ENCODE measurements at places on chromosomes 7 and 10.

DNA sequence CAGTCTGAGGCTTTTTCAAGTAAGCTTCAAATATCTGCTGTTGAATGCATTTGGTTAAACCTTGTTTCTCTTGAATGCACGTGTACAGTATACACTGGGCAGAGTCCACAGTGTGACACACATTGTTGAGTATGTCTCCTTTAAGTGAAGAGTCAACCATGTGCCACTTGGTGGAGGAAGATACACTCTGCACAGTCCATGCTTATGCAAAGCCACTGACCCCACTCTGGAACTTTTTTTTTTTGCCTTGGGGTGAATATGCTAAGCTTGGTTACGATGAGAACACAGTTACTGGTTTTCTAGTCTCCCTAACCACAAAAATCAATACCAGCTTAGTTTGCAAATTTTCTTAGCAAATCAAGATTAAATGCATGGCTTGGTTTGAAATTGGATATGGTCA, 186.8 kb upstream of the VIPR2 start:
- no peak for DNase-seq

DNA sequence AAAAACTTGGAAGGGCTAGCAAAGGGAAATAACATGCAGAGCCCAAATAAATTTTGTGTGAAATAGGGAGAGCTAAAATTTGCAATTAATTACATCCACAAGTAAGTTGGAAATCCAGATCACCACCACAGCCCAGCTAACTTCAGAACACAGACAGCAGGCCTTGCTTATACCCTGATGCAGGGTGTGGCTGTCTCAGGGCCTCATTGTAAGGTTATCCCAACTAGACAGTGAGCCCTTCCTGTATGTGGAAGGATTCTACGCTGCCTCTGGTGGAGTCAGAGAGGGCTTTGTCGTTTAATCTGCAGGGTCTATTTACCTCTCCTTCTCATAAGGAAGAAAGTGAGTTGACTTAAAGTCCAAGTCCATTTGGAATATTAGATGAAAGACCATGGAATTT, 181.0 kb upstream of the TCF7L2 start:
- no peak for DNase-seq

DNA sequence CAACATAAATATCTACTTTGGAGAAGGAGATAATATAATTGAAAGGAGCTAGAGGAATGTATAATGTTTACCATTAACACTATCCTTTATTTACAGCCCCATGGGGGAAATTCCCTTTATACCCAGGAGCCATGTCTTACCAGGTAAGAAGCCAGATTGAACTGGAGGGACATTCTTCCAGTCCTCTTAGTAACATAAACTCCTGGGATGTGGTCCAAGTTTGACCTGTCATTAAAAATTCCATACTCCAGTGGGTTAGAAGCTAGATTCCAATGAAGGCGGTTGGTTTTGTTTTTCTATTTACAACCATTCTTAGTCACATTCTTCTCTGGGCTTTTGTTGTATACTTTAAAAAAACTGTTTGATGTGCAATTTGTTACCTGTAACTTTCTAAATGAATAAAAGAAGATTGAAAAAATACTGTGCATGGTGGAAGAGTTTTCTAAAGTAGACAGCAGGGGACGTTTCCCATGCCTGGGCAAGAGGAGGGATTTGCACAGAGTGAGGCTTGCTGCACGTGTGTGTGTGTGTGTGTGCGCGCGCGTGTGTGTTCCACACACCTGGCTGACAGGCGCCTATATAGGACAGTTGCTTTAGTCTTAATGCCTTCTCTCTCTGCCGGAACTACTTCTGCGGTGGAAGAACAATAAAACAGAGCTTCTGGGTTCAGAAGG, 2.0 kb downstream of the PLCE1 start:
- DNase-seq, result no peak

DNA sequence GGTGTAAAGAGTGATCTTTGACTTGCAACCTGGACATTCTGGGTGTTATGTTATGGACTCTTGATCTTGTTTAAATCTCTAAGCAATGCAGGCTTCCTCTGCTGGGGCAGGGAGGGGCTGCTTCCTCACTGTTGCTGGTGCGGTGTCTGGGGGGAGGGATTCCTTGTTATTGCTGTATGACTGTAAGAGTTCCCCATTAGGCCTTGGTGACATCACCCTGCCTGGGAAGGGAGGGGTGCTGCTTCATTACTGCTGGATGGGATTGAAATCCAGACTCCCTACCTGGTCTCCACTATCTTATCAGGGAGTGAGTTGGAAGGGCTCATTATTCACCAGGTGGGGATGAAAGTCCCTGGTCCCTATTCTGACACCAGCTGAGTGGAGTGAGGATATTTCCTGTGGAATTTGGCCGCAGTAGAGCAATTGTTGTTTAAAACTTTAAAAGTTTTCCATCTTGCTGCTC, 8.8 kb downstream of the OGDH start:
- peak; percentile 81 for DNase-seq

- DNase-seq, result no peak
These were observed 22.4 kb downstream of the DNAJC12 start for GRCh38 chr10:67815571-67816059.

DNA sequence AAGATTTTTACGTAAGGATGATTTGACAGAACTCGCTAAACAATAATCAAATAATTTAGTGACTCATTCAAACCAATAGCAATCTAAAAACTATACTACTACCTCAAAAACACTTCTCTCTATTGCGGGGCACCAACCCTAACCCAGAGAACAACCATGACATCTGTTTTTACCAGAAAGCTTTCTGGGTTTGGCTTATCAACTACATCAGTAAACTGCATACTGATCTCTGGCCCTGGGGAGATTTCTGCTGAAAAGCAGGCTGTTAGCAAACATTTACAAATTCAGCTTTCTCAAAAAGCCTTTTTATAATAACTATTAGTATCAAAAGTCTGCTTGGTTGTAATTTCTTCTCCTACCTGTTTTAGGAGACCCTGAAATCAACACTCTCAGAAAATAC, 144.5 kb upstream of the ZWINT start:
- no peak for DNase-seq

DNA sequence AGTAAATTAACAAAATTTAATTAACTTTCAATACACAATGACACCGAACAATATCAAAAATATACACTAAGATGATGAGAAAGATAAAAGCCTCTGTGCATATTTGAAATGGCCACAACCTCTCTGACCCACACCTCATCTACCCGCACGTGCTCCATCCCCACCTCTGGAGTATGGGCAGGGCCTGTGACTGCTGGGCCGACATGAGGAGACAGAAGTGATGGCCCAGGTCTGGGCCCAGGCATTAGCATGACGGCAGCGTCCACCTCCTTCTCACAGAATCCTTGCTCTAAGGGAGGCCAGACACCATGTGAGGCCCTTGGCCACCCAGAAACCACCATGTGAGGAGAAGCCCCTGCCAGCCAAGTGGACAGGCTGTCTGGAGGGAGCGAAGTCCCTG, 122.1 kb upstream of the RNF32 start:
- DNase-seq, result no peak

DNA sequence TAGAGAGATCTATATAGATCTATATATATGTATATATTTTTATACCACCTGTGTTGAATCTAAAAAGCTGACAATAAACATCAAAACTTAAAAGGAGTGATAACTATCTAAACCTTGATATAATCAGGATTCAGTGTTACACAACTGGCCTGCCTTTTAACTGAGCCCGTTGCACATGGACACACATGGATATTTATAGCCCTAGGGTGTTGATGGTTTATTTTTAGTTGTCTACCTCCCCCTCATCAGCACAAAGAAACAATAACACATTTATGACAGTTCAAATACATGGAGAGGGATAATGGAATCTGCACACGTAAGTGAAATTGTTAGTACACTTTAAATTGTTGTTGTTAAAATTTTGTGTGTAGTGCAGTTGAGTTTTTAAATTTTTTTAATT, 336.9 kb downstream of the ZNF248 start:
- no peak for DNase-seq

DNA sequence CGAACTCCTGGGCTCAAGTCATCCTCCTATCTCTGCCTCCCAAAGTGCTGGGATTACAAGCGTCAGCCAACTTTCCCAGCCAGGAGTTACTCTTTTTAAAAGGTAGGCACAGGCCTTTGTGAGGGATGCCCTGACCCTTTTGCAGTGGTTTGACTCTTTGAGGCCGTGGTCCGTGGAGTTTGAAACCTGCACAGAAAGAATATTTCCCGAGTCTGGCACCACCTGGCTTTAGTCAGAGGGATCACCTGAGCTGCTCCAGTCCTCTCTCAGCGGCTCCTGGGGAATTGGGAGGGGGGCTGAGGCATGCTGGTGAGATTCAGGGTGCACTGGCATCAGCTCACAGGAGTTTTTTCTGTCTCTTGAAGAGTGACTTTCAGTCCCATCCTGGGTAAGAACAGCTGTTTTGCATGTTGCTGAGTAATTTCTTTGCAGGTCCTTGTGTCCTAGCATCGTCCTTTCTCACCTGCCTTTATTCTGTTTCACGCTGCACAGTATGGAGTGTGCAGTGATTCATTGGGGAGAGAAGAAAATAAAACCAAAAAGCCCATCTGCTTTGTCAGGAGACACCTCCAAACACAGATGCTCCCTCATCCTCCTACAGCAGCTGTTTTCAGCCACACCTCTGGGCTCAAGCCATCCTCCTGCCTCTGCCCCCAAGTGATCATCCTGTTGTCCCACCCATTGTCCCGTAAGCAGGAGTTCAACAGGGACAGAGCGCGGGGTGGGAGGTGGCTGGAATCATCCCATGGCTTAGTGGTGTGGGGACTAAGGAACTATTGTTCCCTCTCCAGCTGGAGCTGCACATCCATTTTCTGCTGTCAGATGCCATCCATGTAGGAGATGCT, 284.7 kb downstream of the CAMK1D start:
- DNase-seq, result no peak

- DNase-seq, result no peak
These were observed 45.8 kb upstream of the MNX1 start for GRCh38 chr7:157056246-157056645.

DNA sequence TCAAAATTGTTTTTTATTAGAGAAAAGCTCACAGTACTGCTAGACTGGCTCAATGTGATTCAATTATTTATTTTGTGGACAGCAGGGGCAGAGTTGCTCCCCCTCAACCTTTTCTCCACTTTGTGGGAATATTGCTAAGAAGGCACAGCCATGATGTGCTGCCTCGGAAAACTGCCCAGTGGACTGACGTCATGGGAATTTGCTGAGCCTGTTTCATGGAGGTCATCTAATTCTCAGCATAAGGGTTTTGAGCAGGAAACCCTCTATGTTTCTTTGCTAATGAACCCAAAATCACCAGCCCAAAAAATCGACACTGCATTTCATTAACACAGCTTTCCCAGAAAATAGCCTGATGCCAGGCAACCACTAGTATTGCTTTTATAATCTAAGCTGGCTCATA, 228.8 kb upstream of the FAM3C start:
- peak; percentile 14 for DNase-seq

DNA sequence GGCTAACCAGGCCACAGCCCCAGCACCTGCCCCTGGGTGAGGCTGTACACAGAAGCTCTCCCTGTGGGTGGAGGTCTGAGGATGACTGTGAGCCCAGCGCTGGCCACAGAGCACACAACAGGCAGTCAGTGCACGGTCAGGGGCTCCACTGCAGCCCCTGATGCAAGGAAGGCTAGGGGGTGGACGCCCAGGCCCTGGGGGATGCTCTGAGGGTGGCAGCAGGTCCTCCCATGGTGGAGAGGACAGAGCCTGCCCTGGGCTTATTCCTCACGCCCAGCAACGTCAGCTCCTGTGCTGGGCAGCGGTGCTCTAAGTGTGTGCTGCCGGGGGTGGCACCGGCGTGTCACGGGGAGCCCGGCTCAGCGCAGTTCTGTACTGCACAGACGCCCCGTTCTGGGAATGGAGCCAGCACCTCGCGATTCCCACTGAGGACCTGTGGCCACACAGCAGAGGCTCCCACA, 223.2 kb downstream of the MAD1L1 start:
- no peak for DNase-seq

GRCh38 chr7:13687500-13687899, 302.0 kb downstream of the ETV1 start:
- DNase-seq, result no peak

- no peak for DNase-seq
These were observed 32.8 kb downstream of the CPVL start for GRCh38 chr7:29113384-29114102.

GRCh38 chr10:13698217-13698616, 111.5 kb downstream of the PRPF18 start:
- DNase-seq, result no peak

DNA sequence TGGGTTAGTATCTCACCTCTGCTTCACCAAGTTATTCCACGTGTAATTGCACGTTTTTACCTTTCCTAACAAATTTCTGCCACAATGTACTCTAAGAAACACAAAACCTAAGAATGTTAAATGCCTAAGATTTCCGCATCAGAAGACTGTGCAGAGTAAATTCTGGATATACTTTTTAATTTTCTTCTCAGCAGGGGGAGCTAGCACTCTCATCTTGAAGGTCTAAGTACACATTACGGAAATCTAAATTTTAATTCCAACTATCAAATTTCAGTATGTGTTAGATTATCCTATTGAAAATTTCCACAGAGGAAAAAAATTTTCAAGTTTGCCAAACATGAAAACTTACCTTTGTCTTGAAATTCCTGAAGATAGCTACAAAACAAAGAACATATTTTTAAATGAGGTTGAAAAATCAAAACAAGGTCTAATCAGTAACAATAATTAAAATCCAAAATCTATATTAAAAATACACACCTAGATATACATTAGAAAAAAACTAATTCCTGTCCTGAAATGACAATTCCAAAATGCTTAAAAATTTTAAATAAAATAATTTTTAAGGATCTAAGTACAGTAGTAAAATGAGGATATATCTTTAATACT, 10.5 kb downstream of the SKAP2 start:
- DNase-seq, result peak; percentile 78

DNA sequence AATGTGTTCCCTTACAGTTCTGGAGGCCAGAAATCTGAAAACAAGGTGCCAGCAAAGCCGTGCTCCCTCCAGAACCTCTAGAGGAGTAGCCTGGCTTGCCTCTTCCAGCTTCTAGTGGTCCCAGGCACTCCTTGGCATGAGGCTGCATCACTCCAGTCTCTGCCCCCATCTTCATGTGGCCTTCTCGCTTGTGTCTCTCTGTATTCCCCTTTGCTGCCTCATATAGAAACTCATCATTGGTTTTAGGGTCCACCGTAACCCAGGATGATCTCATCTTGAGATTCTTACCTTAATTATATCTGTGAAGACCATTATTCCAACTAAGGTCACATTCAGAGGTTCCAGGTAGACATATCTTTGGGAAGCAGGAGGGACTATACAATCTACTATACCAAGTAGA, 182.4 kb downstream of the SKIDA1 start:
- DNase-seq, result no peak

GRCh38 chr10:10007957-10008356, 1009.7 kb upstream of the CELF2 start:
- DNase-seq, result no peak

DNA sequence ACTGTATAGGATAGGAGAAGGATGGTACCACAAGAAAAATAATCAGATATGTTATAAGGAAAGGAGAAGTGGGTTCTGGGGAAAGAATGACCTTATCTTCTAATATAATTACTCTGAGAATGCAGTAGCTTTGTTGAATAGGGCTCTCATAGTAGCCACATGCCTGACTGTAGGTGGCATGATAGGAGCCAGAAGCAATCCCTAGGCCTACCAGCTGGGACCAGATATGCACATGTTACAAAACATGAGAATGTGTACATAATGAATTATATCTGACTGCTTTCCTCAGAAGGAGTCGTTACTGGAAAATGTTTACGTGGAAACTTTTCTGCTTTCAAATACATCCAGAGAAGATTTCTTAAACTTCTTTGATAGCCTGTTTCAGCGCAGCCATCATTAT, 53.2 kb upstream of the FAM3C start:
- no peak for DNase-seq

All from lung microvascular endothelial cell (primary cell).